ENCODE measurements at places on chromosomes 3 and 15.

DNA sequence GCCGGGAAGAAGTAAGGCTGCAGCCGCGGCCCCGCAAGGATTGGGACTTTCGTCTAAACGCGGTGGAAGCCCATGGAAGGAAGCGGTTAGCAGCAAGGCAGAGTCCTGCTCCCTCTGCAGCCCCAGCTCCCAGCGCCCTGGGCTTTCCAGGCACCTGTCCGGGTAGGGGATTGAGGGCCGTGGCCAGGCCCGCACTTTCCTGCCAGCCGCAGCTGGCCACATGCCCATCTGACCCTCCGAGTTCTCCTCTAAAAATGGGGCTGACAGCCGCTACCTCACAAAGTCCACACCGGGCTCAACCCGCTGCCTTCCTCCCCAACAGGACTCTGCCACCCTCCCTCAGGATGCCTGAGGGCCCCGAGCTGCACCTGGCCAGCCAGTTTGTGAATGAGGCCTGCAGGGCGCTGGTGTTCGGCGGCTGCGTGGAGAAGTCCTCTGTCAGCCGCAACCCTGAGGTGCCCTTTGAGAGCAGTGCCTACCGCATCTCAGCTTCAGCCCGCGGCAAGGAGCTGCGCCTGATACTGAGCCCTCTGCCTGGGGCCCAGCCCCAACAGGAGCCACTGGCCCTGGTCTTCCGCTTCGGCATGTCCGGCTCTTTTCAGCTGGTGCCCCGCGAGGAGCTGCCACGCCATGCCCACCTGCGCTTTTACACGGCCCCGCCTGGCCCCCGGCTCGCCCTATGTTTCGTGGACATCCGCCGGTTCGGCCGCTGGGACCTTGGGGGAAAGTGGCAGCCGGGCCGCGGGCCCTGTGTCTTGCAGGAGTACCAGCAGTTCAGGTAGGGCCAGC lies 1.9 kb downstream of the NEIL1 start:
- DNase-seq = no peak

GRCh38 chr3:141862279-141862816 lies 14.1 kb upstream of the ATP1B3 start:
- DNase-seq = no peak

GRCh38 chr15:90222547-90222946 lies 11.2 kb downstream of the CIB1 start:
- no peak for DNase-seq

DNA sequence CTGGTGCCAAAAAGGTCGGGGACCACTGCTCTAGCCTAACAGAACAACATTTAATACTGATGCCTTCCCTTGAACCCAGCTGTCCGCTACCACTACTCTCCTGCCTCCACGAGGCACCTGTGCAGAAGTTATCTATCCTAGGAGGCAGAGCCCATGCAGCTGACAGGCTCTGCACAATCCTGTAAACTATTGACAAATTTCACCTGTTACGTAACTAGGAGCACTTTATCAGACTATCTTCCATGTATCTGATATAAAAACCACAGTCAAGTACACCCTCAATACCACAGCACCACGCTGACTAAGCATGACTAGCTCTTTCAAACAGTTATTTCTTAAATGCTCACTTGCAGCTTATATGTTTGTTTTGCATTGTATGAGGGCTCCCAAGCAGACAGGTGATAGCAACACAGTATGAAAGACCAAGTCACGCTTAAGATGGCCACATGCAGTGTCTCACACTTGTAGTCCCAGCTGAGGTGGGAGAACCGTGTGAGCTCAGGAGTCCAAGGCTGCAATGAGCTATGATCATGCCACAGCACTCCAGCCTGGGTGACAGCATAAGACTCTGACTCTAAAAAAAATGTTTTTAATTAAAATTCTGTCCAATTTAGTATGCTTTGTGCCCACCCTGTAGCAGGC lies 4.5 kb upstream of the IL17RC start:
- no peak for DNase-seq

DNA sequence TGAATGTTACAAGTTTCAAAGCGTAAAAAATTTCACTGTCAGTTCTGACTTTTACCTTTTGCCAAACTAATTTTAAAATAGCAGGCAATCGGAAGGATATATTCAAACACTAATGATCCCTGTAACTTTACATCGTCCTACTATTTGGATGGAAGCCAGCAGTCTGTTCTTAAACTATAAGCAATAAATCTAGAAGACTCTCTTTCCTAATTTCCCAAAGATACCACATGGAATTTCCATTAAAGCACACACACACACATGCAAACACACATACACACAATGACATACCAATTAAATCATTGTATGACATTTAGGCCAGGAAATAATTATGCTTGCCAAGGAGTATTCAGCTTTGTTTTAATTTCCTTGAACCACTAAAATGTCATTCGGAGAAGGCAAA lies 32.0 kb downstream of the IL17RD start:
- DNase-seq = no peak
